Breast epithelium (tissue), 4 donors: ENCODE measurements at places on chromosomes 7 and 10.

GRCh38 chr10:97072851-97073665, 112.7 kb downstream of the SLIT1 start:
- no peak overlapping the region for H3K27ac ChIP-seq
- H3K4me1 ChIP-seq, result no peaks in the 10 kb centered on the region
- no peaks in the 10 kb centered on the region for H3K27me3 ChIP-seq
- no peak overlapping the region for H3K4me3 ChIP-seq
- peak; percentile 59 for DNase-seq

GRCh38 chr7:112799448-112800120, 9.4 kb upstream of the TMEM168 start:
- no peak overlapping the region for H3K27ac ChIP-seq
- no peaks in the 10 kb centered on the region for H3K27me3 ChIP-seq
- H3K4me3 ChIP-seq, result no peak overlapping the region
- no peak for DNase-seq

GRCh38 chr10:45557275-45557905, 115.2 kb downstream of the ZFAND4 start:
- DNase-seq, result no peak
- H3K27ac ChIP-seq, result no peak overlapping the region
- H3K4me1 ChIP-seq, result no peaks in the 10 kb centered on the region
- H3K4me3 ChIP-seq, result no peak overlapping the region
- no peaks in the 10 kb centered on the region for H3K27me3 ChIP-seq

DNA sequence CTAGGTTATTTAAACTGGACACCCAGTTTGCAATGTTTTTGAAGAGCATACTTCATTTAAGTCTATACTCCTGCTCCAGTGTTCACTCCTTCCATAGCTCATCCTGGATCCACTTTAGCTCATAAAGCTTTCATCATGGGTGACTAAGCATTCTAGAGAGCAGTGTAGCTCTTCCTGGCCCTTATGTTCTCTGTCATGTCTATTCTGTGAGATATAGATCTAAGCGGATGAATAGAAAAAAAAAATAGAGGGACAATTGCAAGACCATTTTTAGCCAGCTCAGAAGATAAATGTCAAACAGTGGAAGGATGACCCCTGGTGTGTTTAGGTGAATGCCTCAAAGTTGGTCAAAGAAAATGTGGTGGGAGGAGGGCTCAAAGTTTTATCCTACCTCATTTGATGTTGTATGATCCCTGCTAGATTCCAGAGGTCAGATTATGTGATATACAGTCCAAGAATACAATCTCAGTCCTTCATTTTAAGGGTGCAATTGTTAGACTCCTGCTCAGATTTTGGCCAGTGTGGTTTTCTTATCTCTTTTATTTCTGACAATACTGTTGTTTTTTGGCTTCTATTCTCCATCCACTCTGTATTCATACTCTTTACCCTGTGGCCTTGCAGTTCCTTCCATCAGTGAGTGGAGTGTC, 7.5 kb upstream of the HECW1 start:
- H3K27ac ChIP-seq, result no peak overlapping the region
- H3K27me3 ChIP-seq, result no peaks in the 10 kb centered on the region
- no peak for DNase-seq
- H3K36me3 ChIP-seq, result no peaks in the 10 kb centered on the region
- no peak overlapping the region for H3K4me3 ChIP-seq

DNA sequence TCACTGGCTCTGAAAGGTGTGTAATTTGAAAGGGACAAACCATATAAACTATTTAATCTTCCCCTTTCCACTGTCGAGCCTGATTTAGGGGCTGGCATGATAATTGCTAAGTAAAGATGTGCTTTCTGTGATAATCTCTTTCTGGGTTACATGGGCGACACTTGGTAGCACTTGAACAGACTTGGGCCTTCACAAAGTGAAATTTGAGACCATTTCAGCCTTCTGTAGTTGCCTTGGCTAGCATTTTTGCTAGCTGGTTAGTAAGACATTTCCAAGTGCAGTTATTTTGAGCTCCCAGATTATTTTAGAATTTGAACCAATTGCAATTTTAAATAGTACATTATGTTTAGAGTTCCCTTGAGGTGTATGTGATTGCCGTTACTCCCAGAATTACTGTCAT, 432.7 kb upstream of the GALNT17 start:
- no peak overlapping the region for H3K4me3 ChIP-seq
- H3K36me3 ChIP-seq, result no peaks in the 10 kb centered on the region
- no peaks in the 10 kb centered on the region for H3K4me1 ChIP-seq
- no peak for DNase-seq
- H3K27me3 ChIP-seq, result no peaks in the 10 kb centered on the region
